ENCODE measurements at places on chromosomes 2 and 18. TPM values are rescaled to one million over a fixed set of nuclear protein-coding genes. Genes with fewer than 3 reads are reported as not detected.

TMEM185B gene
- 47.1 TPM for total RNA-seq

FBXO41 gene
- 1.4 TPM for total RNA-seq

CELF4 gene
- total RNA-seq, result not detected

DNAH7 gene
- 1.1 TPM for total RNA-seq

RAB27B gene
- total RNA-seq, result 20.5 TPM

CD302 gene
- 4.2 TPM for total RNA-seq

Measured in placental pericyte (primary cell).